ENCODE measurements at places on chromosomes 3 and 15.
A peak's percentile ranks its signal among the peaks of the same experiment; 100 is the strongest.

- no peak for ATAC-seq
Observed at GRCh38 chr15:73258271-73259108, 110.3 kb downstream of the HCN4 start.

DNA sequence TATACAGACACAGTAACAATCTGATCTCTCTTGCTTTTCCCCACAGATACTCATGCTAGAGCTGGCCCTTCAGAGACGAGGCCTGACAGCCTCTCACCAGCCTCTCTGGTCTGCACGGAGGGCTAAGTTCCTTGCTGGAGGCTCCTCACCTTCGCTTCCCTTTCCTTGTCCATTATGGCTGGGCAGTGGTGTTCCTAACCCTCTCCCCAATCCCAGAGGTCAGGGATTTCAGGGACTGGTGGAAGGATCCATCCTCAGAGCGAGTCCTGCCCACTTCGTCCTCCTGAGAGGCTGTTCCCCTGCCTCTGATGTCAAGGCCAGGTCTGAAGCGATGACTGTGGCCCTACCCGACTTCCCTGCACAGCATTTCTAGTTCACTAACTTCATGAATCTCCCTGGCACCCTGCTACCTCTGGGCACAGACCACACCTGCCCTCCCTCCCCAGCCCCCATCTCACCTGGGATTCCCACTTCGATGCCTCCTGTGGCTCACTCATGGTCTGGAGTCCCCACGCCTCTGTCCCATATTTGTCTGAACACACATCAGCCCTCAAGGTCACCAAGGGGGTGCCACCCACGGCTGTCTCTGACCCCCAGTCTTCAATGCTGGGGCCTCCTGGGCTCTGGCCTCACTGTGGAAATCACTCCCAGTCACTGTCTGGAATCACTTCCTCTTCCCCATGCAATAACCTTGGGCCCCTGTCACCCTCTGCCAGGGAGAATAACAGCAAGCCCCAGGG is 124.9 kb upstream of the PRR20G start:
- ATAC-seq: no peak

- ATAC-seq: no peak
Observed at GRCh38 chr3:129611812-129612533, 5.5 kb upstream of the PLXND1 start.

- ATAC-seq: peak; percentile 49
Observed at GRCh38 chr15:43518197-43518761, 871 bp downstream of the MAP1A start.

GRCh38 chr3:81354119-81354518 is 407.3 kb downstream of the GBE1 start:
- ATAC-seq: no peak

GRCh38 chr15:76994001-76994400 is 925 bp upstream of the PSTPIP1 start:
- ATAC-seq: peak; percentile 70

DNA sequence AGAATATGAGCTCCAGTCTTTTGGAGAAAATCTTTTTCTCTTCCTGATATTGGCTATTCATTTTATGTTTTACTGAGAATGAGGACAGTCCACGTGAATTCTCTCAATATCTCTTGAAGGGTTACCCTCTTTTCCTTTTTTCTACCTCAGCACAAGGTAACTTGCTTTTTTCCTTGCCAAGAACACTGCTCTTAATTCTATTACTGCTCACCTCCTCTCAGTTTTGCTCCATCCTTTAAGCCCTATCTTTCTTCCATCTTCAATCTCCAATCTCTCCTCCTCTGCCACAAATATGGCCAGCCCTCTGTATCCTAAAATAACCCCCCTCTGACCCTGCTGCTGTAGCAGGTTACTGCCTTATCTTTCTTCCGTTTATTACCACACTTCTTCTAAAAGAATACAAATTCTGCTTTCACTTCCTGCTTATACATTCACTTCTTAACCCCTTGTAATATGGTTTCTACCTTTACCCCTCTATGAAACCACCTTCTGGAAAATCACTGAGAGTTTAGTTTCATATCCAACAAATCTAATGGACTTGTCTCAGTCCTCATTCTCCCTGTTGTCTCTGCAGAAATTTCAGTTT is 89.0 kb downstream of the NFKBIZ start:
- ATAC-seq: no peak

- ATAC-seq: no peak
Observed at GRCh38 chr15:66131831-66132230, 121.7 kb downstream of the MEGF11 start.

All from activated CD4-positive, CD25-positive, alpha-beta regulatory T cell treated with anti-CD3 and anti-CD28 coated beads, Interleukin-2, amount 50 U/mL, for 24 hours (primary cell).